ENCODE measurements at places on chromosomes 5 and 9. TPM values are rescaled to one million over a fixed set of nuclear protein-coding genes. Genes with fewer than 3 reads are reported as not detected.

GRCh38 chr5:94021246-94021645 lies 279.8 kb upstream of the POU5F2 start:
- no peak for DNase-seq

The DOCK8 gene
- 140 TPM for total RNA-seq

DNA sequence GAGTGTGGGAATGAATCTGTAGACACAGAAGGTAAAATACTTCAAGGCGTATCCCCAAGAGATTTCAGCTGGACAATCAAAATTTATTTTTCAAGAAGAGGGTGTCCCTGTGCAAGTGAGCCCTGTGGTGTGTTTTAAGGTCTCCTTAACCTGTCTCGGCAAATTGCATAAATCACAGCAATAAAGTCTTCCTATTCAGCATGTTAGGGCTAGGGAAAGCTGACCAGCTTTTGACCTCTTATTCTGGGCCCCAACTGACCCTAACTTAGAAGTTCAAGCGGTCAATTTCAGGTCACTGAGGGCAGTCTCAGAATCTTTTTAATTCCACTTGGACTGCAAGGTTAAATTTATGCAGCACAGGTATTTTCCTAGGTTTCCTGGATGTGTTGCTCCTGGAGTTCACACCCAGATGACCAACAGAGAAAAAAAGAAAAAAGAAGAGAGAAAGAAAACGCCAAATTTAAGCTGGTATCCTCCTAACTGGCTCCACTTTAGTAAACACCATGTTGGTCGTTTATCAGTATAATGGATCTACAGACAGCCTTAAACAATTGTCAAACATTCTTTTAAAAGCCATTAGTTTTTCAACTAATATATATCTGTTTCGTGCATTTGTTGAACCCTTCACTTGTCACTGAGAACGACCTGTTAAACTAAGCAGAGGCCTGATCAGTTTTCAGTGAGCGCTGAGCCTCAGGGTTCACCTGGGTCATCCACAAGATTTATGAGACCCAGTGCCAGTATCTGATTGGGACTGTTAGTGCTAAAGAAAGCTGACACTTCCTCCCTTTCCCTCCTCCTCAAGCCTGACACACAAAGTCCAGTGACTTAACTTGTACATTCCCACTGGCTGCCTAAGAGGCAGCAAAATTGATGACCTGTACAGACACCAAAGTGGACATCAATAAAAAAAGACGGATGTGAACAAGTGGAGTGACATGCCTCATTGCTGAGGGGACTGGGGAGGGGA lies 546.1 kb downstream of the NR2F1-AS1 start:
- DNase-seq = no peak

GRCh38 chr5:130601-131131 lies 38.7 kb downstream of the PLEKHG4B start:
- DNase-seq = no peak

The KCNMB1 gene
- total RNA-seq = not detected

The TAF11L7 gene
- total RNA-seq = not detected

- no peak for DNase-seq
Measured at GRCh38 chr5:54021431-54022164, 288.8 kb downstream of the ARL15 start.
